Activated CD4-positive, alpha-beta T cell treated with anti-CD3 and anti-CD28 coated beads for 48 hours (primary cell): ENCODE measurements at places on chromosomes 13 and 19.

DNA sequence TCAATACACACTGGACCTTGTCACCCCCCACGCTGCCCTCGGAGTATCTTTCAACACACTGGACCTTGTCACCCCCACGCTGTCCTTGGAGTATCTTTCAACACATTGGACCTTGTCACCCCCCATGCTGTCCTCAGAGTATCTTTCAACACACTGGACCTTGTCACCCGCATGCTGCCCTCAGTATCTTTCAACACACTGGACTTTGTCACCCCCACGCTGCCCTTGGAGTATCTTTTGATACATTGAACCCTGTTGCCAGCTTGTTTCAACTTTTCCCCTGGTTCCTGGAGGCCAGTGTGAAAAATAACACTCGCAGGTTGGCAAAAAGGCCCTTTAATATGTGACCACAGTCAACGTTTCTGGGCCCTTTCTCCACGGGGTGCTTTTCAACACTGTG lies 247.8 kb downstream of the TEX29 start:
- DNase-seq, result no peak

DNA sequence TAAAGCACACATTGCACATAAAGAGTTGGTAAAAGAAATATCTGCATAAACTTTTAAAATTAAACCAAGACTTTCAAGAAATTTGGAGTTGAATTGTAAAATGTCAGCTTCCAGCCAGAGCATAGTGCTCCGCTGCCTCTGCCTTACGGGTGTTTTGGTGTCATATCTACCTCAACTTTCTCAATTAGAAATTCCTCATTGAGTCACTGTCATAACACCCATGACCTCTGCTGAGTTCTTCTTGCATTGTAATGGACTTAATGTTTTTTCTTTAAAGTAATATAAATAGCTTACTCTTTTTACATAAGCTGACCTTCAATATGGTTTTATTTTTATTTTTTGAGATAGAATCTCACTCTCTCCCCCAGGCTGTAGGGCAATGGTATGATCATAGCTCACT lies 551.0 kb upstream of the NBEA start:
- DNase-seq, result no peak

DNA sequence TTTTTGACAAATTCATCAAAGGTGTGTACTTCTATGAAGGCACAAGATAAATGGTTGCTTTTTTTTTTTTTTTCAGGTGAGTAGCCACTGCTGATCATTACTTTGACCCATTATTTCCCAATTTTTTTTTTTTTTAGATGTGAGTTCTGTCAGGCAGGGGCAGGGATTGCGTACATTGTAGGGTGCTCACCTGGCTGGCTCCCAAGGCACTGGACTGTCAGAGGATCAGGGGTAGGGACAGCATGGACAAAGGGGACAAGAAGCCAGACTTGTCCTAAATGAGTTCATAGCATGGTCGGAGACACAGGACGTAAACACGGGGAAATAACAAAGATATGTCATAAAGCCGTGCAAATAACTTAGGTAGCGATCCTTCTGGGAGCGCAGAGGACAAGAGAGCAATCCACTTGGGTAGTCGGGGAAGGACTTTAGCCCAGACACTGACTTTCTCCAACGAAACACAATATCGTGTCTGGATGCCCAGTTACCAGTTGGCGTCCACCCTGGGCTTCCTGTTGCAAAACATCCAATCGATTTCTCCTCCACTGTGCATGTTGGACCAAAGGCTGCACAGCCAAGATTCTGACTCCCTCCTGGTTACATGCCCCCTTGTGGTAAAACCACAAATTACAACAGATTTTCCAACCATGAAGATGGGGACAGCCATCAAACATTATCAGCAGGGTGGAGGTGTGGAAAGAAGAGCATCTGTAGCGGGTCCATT lies 27.5 kb upstream of the KATNAL1 start:
- DNase-seq, result peak; percentile 27

DNA sequence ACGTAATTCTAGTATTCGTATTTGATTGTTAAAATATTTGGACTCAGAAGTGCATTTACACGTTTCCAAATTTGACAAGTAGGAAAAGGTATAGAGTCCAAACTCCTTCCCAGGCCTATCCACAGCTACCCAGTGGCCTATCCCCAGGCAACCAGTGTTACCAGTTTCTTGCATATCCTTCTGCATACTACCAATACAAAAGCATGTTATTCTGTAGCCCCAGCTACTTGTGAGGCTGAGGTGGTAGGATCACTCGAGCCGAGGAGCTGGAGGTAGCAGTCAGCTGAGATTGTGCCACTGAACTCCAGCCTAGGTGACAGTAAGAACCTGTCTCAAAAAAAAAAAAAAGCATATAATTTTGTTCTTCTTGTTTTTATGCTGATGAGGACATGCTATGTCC lies 67.1 kb downstream of the LRCH1 start:
- no peak for DNase-seq
